Amygdala (tissue), 56 donors: ENCODE measurements at places on chromosomes 1 and 21.

DNA sequence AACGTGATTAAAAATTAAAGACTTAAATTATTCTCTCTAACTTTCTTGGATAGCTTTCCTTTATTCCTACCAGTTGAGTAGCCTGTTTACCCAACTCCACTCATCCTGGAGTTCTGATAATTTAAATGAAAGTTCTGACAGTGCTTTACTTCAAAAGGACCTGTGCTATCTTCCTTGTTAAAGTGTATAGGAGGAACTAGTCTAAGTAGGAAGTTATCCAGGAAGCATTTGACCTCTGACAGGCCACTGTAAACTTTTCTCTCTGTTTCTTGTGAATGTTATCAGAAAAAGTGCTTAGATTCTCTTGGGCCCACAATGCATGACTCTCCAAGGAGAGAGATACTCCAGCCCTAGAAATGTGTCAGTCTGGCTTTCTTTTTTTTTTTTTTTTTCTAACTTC lies 9.2 kb downstream of the UAP1 start:
- no peak for DNase-seq

- no peak for DNase-seq
Measured at GRCh38 chr1:196546272-196547111, 61.7 kb downstream of the KCNT2 start.

DNA sequence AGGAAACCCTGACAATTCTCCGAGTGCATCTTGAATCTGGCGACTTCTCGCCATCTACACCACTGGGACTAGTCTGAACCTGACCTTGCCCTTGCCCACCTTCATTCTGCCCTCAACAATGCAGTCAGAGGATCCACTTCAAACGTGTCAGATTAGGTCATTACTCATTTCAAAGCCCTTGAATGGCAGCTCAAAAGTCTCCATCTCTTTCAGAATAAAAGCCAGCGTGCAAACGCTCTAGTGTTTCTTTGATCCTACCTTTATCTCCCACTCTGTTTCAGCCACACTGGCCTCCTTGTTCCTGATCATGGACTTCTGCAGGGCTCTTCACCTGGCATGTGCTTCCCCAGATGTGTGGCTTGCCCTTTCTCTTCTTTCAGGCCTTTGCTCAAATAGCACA lies 31.3 kb downstream of the SLC30A1 start:
- no peak for DNase-seq

GRCh38 chr1:160460214-160460642 lies 59.9 kb downstream of the VANGL2 start:
- no peak for DNase-seq

- no peak for DNase-seq
Measured at GRCh38 chr1:206923009-206923960, 1.5 kb upstream of the FCMR start.

DNA sequence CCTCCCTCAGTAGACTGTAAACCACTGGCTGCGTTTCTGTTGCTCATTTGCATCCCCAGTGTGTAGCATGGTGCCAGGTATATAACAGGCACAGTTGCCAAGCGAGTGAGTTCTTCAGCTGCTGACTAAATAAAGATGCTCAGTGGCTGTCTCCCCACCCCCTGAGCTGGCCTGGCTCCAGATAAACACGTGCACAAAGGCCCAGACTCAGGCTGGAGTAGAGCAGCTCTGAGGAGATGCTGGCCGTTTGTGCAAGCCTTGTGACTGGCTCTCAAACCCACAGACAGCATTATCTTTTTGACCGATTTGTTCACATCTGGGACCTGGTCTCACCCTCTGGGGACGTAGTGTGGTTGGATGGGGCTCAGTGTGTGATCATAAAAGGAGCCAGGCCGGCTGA lies 7.1 kb downstream of the CHRNB2 start:
- DNase-seq: no peak

- DNase-seq: no peak
Measured at GRCh38 chr1:100860397-100860991, 34.1 kb downstream of the EXTL2 start.
